ENCODE measurements at places on chromosomes 3 and 15. TPM values are rescaled to one million over a fixed set of nuclear protein-coding genes. Genes with fewer than 3 reads are reported as not detected.
A peak's percentile ranks its signal among the peaks of the same experiment; 100 is the strongest.

GRCh38 chr3:27978440-27978839 lies 256.3 kb upstream of the EOMES start:
- no peak for DNase-seq

GRCh38 chr15:78392430-78392829 lies 45.6 kb upstream of the IREB2 start:
- DNase-seq = no peak

- no peak for DNase-seq
These were observed 36.0 kb downstream of the TIGIT start for GRCh38 chr3:114329823-114330222.

The PAQR5 gene
- total RNA-seq = 1.2 TPM

The PAK6 gene
- total RNA-seq = 6.8 TPM

- DNase-seq = peak; percentile 53
These were observed at the start of gene PIGZ for GRCh38 chr3:196968233-196969133. PIGZ (minus strand) TSS chr3:196968833; CDS start chr3:196952031, 16,802 bp downstream.

GRCh38 chr15:81506071-81506470 lies 132.1 kb upstream of the TMC3 start:
- DNase-seq = no peak

The HACD2 gene
- 26.6 TPM for total RNA-seq

DNA sequence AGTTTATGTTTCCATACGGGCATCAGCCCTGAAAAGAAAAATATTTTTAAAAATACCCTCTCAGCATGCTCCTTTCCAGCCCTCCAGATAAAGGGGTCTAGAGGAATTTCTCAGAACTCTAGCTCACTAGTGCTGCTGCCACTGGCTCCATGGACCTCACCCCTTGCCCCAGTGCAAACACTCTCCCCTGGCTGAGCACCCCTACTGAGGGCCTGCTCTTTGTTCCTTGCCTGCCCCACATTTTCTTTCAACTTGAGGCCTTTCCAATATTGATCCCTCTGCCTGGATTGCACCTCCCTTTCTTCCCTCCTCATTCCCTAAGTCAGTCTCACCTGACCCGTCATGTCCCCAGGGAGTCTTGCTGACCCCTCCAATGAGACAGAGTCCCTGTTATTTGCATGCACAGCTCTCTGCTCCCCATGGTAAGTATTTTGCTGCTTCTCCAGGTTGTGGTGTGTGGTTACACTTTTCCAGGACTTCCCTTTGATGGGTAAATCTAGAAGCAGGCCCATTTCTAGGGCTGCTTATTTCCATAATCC lies 196.5 kb downstream of the EPHB1 start:
- DNase-seq = no peak

DNA sequence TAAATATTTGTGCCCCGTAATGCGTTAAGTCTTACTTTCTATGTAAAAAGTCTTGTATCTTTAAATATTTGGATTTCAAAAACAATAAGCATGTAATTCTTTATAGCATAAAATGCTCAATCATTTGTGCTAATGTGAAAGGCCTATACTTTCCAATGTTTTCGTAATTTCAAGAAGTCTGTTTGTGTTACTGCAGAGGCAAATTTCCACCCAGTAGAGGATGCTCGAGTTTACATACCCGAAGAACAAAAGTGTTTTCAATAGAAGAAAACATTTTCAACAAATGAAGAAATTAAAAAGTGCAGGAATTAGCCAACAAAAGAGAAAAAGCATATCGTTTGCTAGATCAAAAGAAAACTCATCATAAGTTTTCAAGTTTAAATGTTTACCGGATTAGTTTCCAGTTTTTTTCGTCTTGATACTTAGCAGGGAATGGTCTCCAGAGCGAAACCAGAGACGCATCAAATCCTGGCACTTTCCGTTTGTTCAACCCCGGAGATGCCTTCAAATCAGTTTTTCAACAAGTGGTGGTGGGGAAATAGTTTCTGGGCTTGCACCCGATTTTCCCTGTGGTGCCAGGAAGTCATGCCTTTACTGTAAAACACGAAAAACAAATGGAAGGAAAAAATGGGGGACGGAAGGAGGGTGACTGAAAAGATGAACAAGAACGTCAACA lies 1.0 kb downstream of the CGGBP1 start:
- no peak for DNase-seq

- no peak for DNase-seq
These were observed 46.9 kb downstream of the TBL1XR1 start for GRCh38 chr3:177150218-177150916.

The LRRK1 gene
- 9.1 TPM for total RNA-seq

DNA sequence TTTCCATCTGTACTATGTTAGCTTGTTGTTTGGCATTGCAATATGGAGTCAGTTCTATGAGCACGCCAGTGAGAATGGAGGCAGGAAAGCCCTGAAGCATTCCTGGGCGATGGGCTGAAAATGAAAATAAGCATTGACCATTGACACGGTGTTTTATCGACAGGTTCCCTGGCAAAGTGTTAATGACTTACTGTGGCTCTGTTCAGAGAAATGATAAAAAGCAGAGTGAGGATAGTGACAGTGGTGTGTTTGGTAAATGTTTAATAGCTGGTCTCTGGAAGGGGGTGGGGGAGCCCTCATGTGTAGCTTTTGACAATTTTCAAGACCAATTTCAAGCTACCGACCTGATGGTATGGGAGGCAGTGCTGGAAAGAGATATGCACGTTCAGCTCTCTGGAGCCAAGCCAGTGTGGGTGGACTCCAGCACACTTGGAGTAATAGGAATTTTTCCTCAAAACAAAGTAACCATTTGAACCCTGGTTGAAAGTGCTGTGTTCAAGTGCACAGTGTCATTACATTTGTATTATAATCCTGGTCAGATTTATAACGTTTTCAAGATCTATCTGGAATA lies 341.7 kb upstream of the ROBO2 start:
- DNase-seq = no peak

- DNase-seq = no peak
These were observed 14.3 kb downstream of the TBC1D2B start for GRCh38 chr15:78063217-78063616.

- no peak for DNase-seq
These were observed 521.2 kb upstream of the GOLIM4 start for GRCh38 chr3:168616915-168617314.

- DNase-seq = peak; percentile 10
These were observed 8.3 kb downstream of the BMF start for GRCh38 chr15:40100123-40100946.

- peak; percentile 22 for DNase-seq
These were observed 41.3 kb downstream of the NEK11 start for GRCh38 chr3:131067983-131068382.

DNA sequence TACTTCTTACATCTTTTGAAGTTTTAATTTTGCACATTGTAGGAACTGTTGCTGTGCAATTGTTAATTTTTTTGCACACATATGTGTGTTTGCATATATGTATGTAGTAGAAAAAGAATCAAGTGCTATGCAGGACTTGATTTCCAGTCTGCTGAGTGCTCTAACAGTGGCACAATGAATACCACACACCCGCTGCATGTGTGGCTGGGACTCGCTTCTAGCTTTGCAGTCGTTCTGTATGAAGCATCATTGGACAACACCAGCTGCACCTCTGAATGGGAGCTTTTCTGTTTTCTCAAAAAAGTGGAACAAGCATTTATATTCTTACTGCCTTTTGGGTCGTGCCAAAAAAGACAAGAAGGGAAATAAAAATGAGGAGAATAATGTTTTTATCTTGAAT lies 564.7 kb downstream of the FOXP1 start:
- no peak for DNase-seq

- DNase-seq = no peak
These were observed 16.9 kb downstream of the VPS18 start for GRCh38 chr15:40911141-40911540.

The CAMK1 gene
- 24.2 TPM for total RNA-seq

The NTRK3 gene
- total RNA-seq = 3.3 TPM

The MYLK gene
- total RNA-seq = 66.2 TPM

DNA sequence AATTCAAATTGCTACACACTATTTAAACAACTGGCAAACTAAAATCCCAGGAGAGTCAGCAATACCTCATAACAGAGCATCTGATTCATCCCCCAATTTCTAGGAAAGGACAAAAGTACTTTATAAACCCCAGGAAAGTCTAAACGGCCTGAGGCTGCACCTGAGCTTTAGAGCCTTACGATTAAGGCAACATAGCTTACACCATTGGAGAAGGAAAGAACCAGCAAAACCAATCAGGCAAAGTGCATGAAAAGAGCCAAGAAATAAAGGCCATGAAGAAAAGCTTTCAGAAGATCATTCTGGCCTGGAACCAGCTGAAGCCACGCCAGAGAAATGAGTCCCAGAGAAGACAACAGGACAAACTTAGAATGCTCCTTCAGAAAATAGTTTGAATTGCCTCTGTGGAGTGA lies 48.1 kb downstream of the PTPN9 start:
- peak; percentile 66 for DNase-seq

The EXD1 gene
- not detected for total RNA-seq

DNA sequence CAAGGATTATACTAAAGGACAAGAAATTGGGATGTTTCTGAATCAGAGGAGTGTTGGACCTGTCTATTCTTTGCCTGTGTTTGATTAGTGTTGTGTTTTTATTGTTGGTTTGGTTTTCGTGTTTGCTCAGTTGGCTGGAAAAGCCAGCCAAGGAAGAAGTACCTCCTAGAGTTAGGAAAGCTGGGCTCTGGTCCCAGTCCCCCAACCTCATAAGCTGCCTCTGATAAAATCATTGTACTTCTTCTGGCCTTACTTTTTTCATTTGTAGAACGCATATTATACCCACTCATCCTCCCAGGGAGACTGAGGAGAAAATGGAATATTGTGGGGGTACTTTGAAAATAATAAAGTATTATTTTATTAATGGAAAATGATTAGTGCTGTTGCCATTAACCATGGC lies 177.4 kb upstream of the TRIM42 start:
- no peak for DNase-seq

DNA sequence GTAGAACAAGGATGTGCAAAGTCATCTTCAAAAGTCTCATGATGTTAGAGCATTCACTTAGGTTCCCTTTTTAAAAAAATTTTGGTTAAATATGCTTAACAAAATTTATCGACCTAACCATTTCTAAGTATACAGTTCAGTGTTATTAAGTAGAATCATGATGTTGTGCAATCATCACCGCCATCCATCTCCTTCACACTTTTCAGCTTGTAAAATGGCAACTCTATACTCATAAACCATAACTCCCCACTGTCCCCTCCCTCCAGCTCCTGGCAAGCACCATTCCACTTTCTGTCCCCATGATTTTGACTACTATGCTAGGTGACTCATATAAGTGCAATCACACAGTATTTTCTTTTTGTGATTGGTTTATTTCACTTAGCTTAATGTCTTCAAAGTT lies 895.0 kb downstream of the TBL1XR1 start:
- no peak for DNase-seq

- no peak for DNase-seq
These were observed 17.7 kb upstream of the SNX22 start for GRCh38 chr15:64133623-64134344.

DNA sequence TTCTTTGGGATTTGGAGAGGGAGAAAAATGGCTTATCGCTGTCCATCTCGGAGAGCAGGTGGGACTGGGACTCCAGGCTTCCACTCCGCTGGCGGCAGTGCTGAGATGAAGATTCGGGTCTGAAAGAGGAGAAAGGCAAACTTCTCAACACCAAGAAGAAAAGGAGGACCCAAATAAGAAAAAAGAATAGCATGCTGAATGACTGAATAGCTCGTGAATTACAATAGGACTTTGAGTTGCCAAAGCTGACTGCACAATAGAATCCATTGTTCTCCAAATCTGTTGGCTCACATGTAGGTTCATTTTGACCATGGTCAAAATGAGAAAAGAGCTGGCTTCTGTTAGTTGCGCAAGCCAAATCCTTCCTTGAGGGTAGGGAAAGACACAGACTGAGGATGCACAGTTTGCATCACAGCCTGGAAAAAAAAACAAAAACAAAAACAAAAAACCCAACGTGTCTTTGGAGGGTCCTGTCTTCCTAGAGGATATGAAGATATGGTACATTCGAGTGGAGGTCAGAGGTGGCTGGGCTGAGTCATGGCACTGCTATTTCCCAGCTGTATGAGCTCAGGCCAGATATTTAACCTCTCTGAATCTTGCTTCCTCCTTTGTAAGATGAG lies 59.3 kb upstream of the LMOD3 start:
- no peak for DNase-seq

GRCh38 chr3:53174346-53175250 lies 13.6 kb downstream of the PRKCD start:
- no peak for DNase-seq

DNA sequence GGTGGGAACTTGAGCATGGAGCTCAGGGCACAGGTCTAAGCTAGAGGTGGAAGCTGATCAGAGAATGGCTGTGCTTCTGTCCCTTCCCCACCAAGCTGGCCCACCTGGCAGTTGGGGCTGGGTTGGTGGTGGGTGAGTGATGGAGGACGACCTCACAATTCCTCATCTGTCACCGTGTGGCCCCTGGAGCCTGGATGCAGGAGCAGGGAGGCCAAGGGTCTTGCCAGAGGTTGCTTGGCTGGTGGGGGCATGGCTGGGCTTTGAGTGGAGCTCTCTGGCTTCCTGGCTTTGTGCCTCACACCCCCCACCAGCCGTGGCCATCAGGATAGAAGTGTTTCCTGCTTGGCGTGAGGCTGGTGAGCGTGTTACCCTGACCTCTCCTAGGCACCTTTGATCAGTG lies 36.0 kb downstream of the FBLN2 start:
- DNase-seq = no peak

The ADGRG7 gene
- not detected for total RNA-seq

The LDHAL6B gene
- not detected for total RNA-seq

- DNase-seq = peak; percentile 45
These were observed 5.1 kb downstream of the MAGEL2 start for GRCh38 chr15:23642413-23643044.

DNA sequence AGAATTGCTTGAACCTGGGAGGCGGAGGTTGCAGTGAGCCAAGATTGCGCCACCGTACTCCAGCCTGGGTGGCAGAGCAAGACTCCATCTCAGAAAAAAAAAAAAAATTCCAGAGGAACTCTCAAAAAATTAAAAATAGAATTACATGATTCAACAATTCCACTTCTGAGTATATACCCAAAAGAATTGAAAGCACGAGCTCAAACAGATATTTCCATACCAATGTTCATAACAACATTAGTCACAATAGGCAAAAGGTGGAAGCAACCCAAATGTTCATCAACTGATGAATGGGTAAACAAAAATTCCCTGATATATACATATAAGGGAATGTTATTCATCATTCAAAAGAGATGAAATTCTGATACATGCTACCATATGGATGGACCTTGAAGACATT lies 16.9 kb upstream of the MORF4L1 start:
- no peak for DNase-seq

The CLRN1 gene
- total RNA-seq = not detected

All from left cardiac atrium (tissue), 4 donors.